Activated naive CD4-positive, alpha-beta T cell treated with anti-CD3 and anti-CD28 coated beads for 36 hours (primary cell): ENCODE measurements at places on chromosomes 7 and 10. TPM values are rescaled to one million over a fixed set of nuclear protein-coding genes. Genes with fewer than 3 reads are reported as not detected.

The ACSM6 gene
- total RNA-seq = not detected

The NRG3 gene
- not detected for total RNA-seq

The PIK3CG gene
- 3.8 TPM for total RNA-seq

The OR2F1 gene
- not detected for total RNA-seq

The SPDYE2B gene
- 0.19 TPM for total RNA-seq
